Hindlimb muscle (tissue), 1 donor: ENCODE measurements at places on chromosomes 4 and X. TPM values are rescaled to one million over a fixed set of nuclear protein-coding genes. Genes with fewer than 3 reads are reported as not detected.

DNA sequence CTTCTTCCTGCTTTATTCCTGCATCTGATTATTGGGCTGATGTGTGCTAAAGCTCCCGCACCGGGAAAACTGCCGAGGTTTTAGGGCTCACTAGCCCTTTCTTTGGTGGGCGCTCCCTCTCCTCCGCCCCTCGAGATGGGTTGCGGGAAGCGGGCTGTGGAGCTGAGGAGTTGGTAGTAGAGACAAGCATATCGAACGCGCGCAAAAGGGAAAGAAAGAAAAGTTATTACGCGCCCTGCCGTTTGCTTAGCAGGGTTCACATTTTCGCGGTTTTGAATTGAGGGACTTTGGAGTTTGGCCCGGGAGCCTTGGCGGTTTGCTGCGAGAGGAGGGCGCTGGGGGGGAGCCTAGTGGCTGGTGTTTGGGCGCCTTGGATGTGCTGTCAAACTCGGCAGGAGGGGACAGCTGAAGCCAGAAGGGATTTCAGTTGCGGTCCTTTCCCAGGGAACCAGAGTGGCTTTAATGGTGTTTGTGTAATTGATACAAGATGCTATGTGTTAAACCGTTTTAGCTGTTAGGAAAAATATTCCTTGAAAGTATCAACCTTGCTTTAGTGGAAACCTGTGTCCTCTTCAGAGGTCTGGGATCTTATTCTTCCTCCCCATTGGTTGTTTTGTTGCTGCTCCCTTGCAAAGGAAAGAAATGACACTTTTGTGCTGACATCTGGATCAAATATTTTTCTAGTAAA, 1.1 kb downstream of the GAB1 start:
- DNase-seq: peak; percentile 77

DNA sequence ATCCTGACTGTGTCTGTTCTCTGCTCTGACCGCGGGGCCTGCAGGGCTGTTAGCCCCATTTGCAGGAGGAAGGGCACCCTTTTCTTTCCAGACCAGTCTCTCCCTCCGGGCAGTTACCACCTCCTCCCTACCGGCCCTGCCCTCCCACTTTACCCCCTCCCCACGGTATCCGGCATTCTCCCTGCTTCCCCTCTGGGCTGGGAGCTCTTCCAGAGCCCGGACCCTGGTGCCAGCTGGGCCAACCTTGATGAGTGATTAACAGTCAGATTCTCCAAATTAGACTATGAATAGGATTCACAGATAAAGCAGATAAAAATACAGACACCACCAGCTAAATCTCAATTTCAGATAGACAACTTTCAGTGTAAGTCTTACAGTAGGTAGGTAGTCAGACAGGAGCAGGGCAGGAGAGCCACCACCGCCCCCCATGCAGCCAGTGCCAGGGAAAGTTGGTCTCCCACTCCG, 23.4 kb upstream of the WFS1 start:
- no peak for DNase-seq

The COX18 gene
- 12.9 TPM for polyA plus RNA-seq

DNA sequence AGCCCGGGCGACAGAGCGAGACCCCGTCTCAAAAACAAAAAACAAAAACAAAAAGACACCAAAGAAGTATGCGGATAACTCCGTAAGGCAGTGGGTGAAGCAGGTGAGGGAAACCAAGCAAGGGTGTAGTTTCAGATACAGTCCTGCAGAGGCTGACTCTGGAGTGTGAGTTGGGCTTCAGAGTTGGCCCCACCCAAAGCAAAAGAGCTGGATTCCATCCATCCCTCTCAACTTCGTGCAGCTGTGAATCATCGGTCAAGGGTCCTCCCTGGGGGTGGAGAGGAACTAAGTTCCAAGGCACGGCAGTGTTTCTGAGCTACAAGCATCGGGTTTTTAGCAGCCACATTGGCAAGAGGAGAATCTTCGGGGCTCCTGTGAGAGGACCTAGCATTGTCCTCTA, 43.9 kb upstream of the FAM9A start:
- peak; percentile 49 for DNase-seq

- no peak for DNase-seq
These were observed 372.1 kb downstream of the OPHN1 start for GRCh38 chrX:68061206-68061535.

- no peak for DNase-seq
These were observed 1043.1 kb upstream of the PABPC4L start for GRCh38 chr4:135244696-135245095.

- no peak for DNase-seq
These were observed 61.8 kb downstream of the ZNF732 start for GRCh38 chr4:243426-243825.

The OCIAD1 gene
- 211 TPM for polyA plus RNA-seq

DNA sequence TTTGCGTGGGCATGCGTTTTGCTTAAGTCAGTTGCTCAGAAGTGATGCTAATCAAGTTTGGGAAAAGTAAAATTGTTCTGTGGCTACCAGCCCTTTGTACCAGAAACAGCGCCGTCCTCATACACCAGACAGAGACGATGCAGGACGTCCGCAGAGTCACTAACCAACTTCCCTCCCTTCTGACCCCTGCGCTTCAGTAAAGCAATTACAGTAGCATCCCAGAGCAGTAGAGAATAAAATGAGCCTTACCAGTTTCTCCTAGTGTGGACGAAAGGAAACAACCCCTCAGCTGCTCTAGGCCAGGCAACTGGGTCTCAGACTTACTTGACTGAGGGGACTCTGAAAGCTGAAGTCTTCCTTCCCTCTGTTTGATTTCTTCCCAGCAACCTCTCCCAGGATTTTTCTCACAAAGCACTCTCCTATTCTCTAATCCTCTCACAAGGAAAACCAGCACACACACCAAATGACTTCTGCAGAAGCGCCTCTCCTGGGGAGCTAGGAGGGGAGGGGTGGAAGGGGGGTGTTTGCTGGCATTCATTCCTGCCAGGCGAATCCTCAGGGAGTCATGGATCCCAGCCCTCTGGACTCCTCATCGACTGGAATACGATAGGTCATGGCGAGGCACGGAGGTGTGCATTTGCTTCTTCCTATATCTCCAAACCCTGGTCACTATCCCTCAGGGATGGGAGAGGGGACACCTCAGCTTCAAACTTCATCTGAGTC, 56.0 kb upstream of the MID1 start:
- DNase-seq: peak; percentile 27

GRCh38 chrX:23118890-23119527, 119.2 kb downstream of the DDX53 start:
- no peak for DNase-seq

The MMRN1 gene
- 2.2 TPM for polyA plus RNA-seq

The PPP4R3C gene
- not detected for polyA plus RNA-seq

GRCh38 chr4:77344784-77345183, 187.8 kb downstream of the CCNG2 start:
- DNase-seq: no peak

DNA sequence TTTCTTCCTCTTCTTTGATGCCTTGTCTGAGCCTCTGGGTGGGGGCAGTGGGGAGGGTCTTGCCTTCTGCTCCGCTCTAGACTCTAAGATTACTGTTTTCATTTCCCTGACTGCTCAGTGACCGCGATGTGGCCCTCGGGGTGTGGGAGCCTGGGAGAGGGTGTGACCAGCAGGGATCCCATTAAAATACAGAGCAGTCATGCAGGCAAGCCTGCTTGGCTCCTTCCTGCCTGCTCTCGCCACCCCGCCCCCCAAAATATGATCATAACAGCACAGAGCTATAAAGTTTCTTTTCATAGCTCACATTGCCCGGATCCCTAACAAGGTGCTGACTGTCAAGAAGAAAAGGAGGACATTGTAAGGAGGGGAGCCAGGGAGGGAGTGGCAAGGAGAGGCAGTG, 332.9 kb downstream of the RAB28 start:
- DNase-seq: no peak

DNA sequence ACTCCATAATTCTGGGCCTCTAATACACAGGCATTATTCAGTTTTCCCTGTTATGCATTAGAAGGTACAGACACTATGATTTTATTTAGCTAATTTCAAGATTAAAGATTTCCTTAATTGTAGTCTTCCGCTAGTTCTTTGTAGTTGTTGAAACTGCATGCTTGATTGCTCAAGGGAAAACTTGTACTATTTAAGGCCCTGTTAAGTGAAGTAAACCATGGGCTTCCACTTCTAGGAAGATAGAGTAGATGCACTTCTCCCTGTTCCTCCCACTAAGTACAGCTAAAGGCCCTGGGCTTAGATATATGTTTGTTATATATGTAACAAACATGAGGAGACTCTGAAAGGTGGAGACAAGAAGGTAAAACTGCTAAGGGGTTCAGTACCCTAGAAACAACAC, 215.8 kb upstream of the LEF1 start:
- DNase-seq: no peak

The FOXR2 gene
- not detected for polyA plus RNA-seq

GRCh38 chr4:173254646-173255045, 79.5 kb downstream of the HMGB2 start:
- no peak for DNase-seq

The ANK2 gene
- polyA plus RNA-seq: 269 TPM

GRCh38 chr4:89136525-89136924, 25.2 kb downstream of the TIGD2 start:
- DNase-seq: no peak

GRCh38 chrX:80098038-80098437, 83.5 kb downstream of the TBX22 start:
- DNase-seq: no peak

DNA sequence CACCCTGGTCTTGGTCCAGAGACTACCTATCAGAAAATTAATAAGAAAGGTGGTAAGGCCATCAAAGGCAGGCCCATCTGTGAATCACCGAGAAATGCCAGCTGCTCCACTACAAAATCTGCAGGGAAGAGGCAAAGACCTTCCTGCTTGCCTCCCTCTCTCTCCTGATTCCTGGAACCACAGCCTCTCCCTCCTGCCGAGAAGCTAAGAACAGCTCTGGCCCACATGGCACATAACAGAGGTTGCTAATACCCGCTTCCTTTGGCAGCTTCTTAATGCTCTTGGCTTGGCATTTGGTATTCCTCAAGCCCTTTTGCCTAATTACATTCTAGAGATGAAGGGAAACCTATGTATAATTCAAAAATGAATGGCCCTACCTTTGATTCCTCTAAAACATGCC, 32.9 kb downstream of the RAI2 start:
- DNase-seq: no peak

GRCh38 chr4:143346206-143346605, 9.5 kb downstream of the GAB1 start:
- DNase-seq: no peak

DNA sequence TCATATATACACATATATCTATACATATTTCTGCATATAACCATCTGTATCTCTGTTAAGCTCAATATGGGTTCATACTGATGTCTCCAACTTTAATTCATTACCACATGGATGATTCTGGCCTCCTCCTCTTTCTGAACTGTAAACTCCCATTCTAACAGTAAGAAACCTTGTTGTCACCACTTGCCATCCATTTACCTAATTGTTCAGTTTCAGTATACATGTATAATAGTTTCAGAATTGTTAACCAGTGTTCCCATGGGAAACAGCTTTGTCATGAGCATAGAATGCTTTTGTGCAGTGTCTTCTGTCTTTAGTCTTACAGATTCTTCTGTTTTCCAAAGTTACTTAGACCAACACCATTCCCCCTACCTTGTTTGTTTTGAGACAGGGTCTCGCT, 35.9 kb downstream of the SLC9A6 start:
- DNase-seq: no peak

DNA sequence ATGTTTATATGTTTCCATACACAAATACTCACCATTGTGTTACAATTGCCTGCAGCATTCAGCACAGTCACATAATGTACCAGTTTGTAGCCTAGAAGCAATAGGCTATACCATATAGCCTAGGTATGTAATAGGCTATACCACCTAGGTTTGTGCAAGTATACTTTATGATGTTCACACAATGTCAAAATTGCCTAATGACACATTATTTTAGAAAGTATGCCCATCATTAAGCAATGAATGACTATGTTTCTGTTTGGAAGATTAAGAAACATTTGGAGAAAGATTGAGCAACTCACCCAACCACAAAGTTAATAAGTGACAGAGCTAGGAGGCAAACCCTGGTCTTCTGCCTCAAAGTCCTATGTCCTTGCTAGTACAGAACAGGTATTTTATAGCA, 96.8 kb upstream of the GRIA3 start:
- no peak for DNase-seq

- DNase-seq: no peak
These were observed 73.6 kb downstream of the DCK start for GRCh38 chr4:71066737-71067716.

DNA sequence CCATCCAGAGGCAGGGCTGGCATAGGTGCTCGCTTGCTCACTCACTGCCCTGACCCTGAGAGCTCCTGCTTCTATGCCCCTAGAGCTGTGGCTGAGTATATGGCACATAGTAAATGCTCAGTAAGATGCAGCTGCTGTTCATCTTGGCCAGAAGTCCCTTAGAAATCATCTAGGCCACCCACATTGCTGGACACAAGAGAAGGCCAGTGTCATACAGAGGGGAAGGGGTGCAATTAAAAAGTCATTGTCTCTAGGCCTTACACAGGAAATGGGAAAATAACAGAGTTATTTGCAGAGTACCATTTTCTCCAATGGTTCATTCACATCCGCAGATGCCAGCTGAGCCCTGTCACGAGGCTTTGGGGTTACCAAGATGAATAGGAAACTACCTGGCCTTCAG, 88.8 kb downstream of the MAMLD1 start:
- no peak for DNase-seq

The FAM114A1 gene
- 53.5 TPM for polyA plus RNA-seq

GRCh38 chr4:180674619-180675358, 1568.4 kb upstream of the TENM3 start:
- DNase-seq: no peak

DNA sequence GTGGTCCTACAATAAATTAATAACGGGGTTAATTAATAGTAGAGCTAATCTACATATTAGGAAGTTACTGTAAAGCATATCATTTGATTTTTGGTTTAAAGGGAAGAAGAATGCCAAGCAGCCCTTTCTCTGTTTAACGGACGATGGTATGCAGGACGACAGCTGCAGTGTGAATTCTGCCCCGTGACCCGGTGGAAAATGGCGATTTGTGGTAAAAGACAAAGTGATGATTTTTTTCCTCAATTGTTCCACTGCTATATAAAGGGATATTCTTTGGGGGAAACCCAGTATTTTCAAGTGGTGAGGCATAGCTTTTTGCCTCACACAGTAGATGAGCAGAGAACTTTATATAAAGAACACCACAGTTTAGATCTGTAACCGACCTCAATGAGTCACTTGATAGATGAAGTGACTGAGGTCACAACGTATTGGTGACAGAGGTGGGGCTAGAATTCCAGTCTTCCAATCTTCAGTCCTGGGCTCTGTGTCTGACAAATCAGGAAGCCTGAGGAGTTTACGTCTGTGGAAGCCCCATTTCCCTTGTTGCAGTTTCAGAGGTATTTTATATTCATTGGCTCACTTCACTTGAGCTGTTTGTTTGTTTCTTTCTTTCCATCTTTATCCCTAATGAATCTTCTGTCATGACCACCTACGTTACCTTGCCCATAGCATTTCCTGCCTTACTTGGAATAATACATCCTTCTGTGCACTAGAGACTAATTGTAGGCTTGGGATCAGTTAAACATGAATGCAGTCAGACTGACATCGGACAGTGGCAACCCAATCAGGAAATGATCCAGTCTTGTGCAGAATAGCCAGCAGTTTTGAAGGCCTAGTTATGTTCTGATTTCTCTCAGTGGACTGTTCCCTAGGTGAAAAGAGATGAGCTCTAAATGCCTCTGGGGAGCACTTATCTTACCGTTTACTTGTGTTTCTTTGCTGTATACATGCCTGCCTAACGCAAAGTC, 30.1 kb downstream of the ZRSR2 start:
- DNase-seq: no peak

The GPC3 gene
- 291 TPM for polyA plus RNA-seq

GRCh38 chr4:125323654-125324053, 8.9 kb downstream of the FAT4 start:
- DNase-seq: no peak

The UGT2B11 gene
- not detected for polyA plus RNA-seq
